ENCODE measurements at places on chromosomes 11 and 22. TPM values are rescaled to one million over a fixed set of nuclear protein-coding genes. Genes with fewer than 3 reads are reported as not detected.

Gene TREH
- not detected for total RNA-seq

Gene DERL3
- total RNA-seq = 1.2 TPM

Gene GDPD4
- total RNA-seq = not detected

Gene RTN3
- 124 TPM for total RNA-seq

Gene OR2AG1
- not detected for total RNA-seq

Gene C11orf16
- total RNA-seq = not detected

Gene FGF4
- total RNA-seq = not detected

Gene SLC25A18
- 0.71 TPM for total RNA-seq

Gene ZBED4
- 24.7 TPM for total RNA-seq

Gene PACSIN3
- total RNA-seq = 35.2 TPM

Gene RAPSN
- total RNA-seq = 8.1 TPM

Gene P2RY6
- 0.44 TPM for total RNA-seq

Gene SHANK2
- 28.9 TPM for total RNA-seq

Gene SHANK3
- total RNA-seq = 10.6 TPM

Gene YWHAH
- 121 TPM for total RNA-seq

Gene DEFB131B
- total RNA-seq = not detected

Gene RNF26
- total RNA-seq = 10.6 TPM

Gene AMBRA1
- 52.5 TPM for total RNA-seq

Gene SYCE3
- not detected for total RNA-seq

Gene SLC22A12
- not detected for total RNA-seq

Gene TMEM184B
- 68.2 TPM for total RNA-seq

Gene TRIM49D1
- total RNA-seq = not detected

Gene NEFH
- total RNA-seq = 1.8 TPM

Gene C11orf42
- total RNA-seq = not detected

Gene TMA7B
- not detected for total RNA-seq

Gene TSSK2
- not detected for total RNA-seq

Gene OR2AG2
- 0.16 TPM for total RNA-seq

Gene SCUBE2
- 13.2 TPM for total RNA-seq

Gene ARFGAP2
- total RNA-seq = 230 TPM

Gene KCNJ1
- not detected for total RNA-seq

Gene MRPL11
- 27.0 TPM for total RNA-seq

Gene OR8G1
- not detected for total RNA-seq

Gene LIF
- 0.93 TPM for total RNA-seq

Gene SOX10
- total RNA-seq = 14.1 TPM

Gene PGA5
- total RNA-seq = not detected

Gene FAM227A
- total RNA-seq = 23.3 TPM

Gene PLCB3
- 18.0 TPM for total RNA-seq

Gene MAJIN
- total RNA-seq = not detected

Gene MS4A4A
- total RNA-seq = 3.6 TPM

Gene ASPHD2
- 3.2 TPM for total RNA-seq

Gene MOGAT2
- total RNA-seq = not detected
